ENCODE measurements at places on chromosomes 7 and 10. TPM values are rescaled to one million over a fixed set of nuclear protein-coding genes. Genes with fewer than 3 reads are reported as not detected.

GRCh38 chr10:35007858-35008301, 82.3 kb downstream of the CUL2 start:
- no peak for DNase-seq

FKBP6 gene
- not detected for total RNA-seq

DNA sequence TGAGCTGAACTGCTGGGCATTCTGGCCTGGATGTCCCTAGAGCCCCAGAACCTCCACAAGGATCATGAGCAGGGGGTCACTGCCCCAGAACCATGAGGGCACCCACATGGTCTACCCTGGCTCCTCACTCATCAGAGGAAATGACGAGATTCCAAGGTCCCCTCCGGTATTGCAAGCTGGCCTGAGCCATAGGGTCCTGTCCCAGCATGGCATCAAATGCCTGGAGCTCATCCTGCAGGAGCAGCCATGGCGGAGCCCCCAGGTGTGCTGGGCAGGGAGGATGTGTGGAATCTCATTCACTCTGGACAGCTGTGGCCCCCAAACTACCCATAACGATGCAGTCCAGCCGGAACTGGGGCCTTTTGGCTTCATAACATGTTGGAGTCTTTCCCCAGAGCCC, 66.6 kb upstream of the ANTXRL start:
- DNase-seq, result no peak

DNA sequence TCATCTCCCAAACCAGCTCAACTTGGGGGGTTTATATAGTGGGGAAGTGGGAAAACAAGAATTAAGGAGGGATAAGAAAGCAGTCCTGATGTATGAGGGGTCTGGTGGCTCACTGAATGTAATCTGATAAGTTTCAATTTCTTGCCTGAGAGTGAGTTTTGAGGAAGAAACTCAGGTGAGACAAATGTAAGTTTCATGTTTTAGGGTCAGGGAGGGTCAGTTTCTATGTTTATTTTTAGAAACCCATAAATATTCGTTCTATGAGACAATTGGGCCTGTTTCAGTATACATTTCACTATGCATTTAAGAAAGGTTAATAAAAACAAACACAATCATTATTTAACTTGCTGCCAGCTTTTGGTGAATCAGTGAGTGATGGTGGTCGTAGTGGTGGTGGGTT, 128.0 kb upstream of the MBL2 start:
- DNase-seq, result no peak

IFIT1 gene
- total RNA-seq, result 65.8 TPM

GPR146 gene
- total RNA-seq, result 14.7 TPM

CFAP43 gene
- 0.68 TPM for total RNA-seq

DNA sequence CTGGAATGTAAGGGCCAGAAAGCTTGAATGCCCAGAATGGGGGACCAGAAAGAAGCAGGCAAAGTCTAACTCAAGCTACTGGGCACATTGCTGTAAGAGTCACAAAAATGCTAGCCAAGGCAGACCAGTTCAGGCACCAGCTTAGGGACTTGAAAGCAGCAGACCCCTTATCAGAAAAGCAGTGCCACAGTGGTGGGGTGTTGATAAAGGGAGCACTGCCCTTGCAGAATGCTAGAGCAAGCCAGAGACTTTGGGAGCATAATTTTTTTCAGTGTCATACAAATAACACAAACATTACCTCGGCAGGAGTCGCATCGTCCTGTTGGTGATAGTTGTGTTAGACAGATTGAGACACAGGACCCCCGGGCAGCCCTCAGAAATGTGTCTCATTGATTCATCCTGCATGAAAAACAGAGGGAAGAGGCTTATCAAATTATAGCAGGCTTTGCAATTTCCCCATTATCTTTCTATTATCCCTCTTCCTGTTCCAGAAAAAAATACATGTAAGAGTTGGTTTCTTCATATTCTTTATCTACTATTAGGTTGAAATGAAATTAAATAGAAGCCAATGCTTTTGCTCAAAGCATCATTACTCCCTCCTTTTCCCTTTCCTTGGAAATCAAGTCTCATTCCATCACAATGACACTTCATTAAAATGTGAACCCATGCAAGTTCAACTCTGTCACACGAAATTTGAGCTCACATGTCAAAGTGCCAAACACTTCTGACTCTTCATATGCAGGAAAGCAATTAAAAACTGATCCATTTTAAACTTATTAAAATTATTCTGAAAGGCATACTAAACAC, 13.4 kb downstream of the LRRC17 start:
- DNase-seq, result no peak

ZNF248 gene
- 7.6 TPM for total RNA-seq

DNA sequence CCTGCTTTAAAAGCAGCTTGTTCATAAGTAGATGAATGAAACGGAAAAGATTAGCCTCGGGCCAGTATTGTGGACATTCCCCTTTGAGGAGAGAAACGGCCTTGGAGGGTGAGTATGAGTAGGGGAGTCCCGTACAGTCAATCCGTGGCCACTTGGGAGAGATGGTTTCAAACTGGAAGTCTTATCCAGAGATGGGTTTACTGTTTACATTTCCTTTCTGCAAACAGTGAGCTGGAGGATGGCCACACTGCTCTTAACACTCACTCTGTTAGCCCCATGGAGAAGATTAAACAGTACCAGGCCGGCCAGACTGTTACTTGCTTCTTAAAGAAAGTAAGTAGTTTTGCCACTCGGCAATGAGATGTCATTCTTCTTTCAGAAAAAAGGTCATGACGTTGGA, 20.3 kb downstream of the CALHM2 start:
- no peak for DNase-seq

KCP gene
- total RNA-seq, result 0.11 TPM

- DNase-seq, result no peak
These were observed 76.6 kb downstream of the RBM33 start for GRCh38 chr7:155721056-155721455.

MRM2 gene
- 16.8 TPM for total RNA-seq

- no peak for DNase-seq
These were observed 856 bp downstream of the SSMEM1 start for GRCh38 chr7:130208516-130208915.

GRCh38 chr10:52488606-52489485, 174.8 kb downstream of the DKK1 start:
- no peak for DNase-seq

- peak; percentile 83 for DNase-seq
These were observed 7.2 kb upstream of the MBL2 start for GRCh38 chr10:52779541-52780390.

DNA sequence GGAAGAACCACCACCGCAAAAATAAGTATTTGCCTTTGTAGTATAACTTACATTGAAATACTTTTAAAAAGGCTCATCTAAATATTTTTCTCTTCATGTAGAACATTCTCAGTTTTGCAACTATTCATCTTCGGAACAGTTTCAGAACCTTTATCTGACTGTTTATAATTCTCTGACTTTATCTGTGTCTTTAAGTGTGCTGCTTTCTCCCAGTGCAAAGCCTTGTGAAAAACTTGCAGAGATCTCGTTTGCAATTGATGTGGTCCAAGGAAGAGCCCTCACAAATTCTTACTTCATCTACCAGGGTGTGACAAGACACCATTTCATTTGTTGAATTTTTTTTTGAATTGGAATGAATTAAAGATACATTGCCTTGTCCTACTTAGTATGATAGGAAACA, 186.4 kb downstream of the DKK1 start:
- no peak for DNase-seq

DPYSL4 gene
- total RNA-seq, result 4.7 TPM
